ENCODE measurements at places on chromosomes 7 and 10. TPM values are rescaled to one million over a fixed set of nuclear protein-coding genes. Genes with fewer than 3 reads are reported as not detected.
A peak's percentile ranks its signal among the peaks of the same experiment; 100 is the strongest.

DNA sequence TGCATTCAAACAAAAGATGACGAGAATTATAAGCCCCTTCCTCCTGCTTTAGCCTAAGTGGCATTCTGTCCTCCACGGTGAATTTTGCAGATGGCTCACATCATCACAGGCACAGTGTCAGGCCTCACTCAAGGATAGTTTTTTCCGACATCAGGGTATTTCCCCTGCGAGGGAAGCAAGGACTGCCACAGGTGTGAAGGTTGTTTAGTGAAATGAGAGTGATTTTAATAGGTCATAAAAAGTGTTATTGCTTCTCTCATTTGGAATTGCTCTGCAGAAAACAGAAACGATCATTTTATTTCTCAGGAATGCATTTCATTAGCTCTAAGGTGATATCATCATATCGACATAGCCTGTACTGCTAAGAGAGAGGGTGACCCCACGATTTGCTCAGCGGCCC is 128.7 kb upstream of the LANCL2 start:
- no peak for DNase-seq

DNA sequence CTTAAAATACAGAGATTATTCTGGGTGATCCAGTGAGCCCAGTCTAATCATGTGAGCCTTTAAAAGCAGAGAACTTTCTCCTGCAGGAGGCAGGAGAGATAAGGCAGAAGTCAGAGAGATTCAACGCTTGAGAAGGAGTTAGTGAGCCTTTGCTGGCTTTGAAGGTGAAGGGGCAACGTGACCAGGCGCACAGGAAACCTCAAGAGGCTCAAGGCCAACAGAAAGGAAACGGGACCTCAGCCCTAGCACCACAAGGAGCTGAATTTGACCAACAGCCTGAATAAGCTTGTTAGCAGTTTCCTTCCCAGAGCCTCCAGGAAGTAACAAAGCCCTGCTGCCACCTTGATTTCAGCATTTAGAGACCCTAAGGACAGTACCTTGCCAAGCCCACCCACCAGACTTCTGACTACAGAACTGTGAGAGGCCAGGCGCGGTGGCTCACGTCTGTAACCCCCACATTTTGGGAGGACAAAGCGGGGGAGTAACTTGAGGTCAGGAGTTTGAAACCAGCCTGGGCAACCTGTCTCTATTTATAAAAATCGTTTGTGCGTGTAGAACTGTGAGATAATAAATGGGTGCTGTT is 87.3 kb upstream of the KAT6B start:
- DNase-seq = no peak

GRCh38 chr10:48838834-48839233 is 100.8 kb downstream of the LRRC18 start:
- DNase-seq = peak; percentile 2

DNA sequence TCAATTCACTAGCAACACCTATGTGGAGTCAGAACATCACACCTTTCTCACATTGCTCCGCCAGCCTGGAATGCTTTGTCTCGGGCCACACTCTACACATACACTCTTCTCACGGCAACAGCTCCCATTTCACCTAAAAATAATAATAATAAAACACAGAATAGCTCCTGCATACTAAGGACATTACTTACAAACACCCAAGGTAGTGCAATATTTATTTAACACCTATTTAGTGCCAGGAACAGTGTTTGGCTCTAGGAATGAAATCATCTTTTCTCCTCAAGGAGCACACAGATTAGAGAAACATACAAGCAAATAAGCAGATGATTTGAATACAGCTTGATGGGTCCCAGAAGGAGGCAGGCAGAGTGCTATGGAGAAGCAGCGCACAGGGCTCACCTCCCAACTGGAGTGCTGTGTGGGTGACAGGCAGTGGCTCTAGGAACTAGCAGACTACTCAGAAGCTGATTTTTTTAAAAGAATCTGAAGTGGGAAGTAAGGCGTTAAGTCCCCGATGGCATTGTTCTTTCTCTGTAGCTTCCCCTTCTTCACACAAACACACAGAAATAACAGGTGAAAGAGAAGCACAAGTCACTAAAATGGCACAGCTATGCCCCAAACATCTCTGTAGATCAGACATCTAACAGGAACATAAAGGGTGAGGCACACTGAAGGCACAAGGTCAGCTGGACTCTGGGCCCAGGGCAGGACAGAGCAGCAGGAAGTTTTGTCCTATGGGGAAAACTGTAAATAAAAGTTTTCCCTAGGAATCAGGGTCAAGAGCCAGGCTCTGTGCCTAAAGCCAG is 16.7 kb downstream of the USP6NL start:
- no peak for DNase-seq

DNA sequence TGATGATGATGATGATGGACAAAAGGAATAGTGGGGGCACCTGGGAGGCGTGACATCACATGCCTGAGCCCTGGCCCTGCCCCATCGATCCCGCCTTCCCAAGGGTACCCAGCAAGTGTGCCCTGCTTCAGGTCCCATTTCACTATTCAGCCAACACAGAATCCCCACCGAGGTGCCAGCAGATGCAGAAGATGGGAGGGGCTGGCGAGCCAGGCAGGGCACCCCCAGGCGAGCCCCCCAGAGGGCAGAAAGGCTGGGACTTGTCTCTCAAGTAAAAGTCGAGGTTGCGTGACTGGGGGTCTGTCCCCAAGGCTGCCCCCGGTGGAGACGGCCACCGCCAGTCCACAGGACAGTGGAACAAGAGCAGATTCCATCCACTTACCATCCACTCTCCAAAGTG is 57.5 kb downstream of the INSIG1 start:
- DNase-seq = no peak

DNA sequence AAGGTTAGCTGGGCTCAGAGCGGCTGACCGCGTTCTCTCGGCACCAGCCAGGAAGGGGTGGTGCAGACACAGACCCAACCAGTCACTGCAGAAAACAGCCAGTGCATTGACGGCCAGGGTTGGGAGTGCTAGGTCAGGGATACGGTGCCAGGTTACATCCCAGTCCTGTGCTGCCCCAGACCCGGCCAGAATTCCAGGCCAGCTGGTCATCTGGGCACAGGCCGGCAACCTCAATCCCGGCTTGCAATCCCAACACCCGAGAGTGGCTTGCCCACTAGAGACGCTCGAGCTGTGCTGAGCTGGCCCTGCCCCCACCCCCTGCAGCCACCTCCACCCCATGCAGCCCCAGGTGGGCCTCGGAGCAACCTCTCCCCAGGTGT is 3.8 kb downstream of the PRAP1 start:
- DNase-seq = no peak

- no peak for DNase-seq
Observed at GRCh38 chr7:116988363-116988989, 35.2 kb downstream of the ST7 start.

DNA sequence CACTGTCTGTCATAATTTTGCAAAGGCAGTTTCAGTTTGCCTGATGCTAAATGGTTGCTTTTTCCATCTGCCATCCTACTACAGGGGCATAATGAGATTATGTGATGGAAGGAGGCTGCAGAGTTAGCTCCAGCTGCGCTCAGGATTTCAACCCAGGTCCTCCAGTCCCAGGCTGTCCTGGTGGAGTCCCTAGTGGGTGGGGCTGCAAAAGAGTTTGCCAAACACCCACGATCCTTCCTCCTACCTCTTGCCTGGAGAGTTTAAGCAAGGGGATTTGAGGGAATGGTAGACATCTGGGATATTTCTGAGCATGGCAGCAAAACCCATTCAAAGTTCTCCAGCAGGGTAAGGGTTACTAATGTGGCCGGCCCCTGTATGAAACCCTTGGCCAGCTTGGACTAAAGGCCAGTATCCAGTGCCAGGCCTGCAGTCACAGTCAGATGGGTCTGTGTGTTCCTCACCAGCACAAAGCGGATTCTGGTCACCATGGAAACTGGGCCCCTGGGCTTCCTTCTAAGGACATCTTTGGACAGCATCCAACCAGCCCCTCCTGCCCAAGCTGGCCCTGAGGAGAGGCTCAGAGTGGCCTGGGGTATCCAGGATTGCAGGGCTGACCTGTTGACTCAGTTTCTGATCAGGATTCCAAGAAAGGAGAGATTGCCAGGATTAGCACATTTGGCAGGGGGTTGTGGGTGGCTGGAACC is 42.7 kb upstream of the CHST3 start:
- DNase-seq = no peak

- DNase-seq = no peak
Observed at GRCh38 chr10:75165684-75166622, 44.6 kb upstream of the VDAC2 start.

DNA sequence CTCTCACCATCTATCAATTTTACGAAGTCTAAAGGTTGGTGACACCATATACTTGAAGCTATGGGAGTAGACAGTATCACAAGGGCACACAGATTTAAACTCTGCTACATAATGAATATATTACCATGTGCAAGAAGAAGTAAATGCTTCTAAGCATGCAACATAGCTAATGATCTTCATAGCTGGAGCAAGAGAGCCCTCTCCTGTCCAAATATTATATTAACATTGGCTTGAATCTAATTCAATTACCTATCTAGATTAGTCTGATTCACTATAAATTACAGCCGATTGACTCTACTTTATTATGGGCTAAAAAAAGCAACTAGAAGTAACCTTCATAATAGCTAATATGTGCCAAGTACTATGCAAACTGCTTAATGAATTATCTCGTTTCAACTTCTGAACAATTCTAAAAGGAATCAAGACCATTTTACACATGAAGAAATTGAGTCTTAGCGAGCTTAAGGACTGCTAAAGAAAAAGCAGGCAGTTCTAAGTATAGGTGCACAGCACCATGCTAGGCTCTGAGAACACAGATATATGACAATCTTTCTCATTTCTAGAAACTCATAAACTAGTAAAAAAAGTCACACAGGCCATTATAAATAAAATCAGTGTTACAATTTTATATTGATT is 21.9 kb downstream of the FRA10AC1 start:
- DNase-seq = no peak

GRCh38 chr10:71856619-71857018 is 5.6 kb upstream of the PSAP start:
- DNase-seq = no peak

GRCh38 chr10:127973791-127974311 is 66.9 kb downstream of the PTPRE start:
- no peak for DNase-seq

DNA sequence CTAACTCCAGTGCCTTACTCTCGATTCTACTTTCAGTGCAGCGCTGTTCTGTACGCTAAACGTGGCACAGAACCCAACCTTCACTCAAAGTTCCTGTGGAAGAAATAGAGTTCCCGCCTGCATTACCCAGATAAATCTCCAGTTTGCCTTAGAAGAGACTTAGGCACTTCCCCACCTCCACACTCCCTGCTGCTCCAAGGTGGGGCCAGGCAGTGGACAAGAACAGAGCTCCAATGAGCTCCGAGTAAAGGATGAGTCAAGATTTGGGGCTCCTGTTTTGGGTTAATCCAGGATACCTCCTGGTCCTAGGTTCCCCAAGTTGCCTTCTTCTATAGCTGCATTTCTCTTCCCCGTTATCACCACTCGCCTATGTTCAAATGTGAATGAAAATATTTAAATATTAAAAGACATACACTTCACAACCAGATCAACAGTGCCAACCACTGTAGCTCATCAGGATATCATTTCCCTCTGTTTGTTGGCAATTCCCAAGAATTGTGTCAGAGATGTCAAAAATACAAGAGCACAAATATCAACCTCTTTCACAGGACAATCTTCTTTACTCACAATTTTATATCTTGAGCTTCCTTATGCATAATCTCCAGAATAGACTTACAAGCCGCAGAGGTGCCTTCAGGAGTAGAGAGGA is 48.0 kb downstream of the MALSU1 start:
- no peak for DNase-seq

- DNase-seq = no peak
Observed at GRCh38 chr7:28151965-28152364, 28.6 kb downstream of the JAZF1 start.

GRCh38 chr7:19677180-19677579 is 31.7 kb downstream of the POLR1F start:
- no peak for DNase-seq

- no peak for DNase-seq
Observed at GRCh38 chr7:87144173-87144657, 8.0 kb upstream of the DMTF1 start.

DNA sequence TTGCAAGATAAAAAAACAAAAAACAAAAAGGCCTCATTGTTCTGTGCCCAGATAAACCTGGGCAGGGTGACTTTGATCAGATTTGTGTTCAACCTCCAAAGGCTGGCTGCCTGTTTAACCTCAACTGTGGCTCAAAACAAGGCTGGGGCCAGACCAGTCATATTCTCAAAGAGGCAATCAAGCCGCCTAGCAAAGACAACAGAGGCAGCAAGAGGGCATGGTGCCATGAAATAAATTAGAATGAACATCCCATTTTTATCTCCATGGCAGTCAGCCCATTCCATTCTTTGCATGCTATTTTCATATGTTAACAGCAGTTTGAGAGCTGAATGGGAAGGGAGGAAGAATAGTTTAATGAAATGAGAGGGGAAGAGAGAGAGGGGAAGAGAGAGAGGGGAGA is 1150.3 kb downstream of the TYW1 start:
- no peak for DNase-seq

DNA sequence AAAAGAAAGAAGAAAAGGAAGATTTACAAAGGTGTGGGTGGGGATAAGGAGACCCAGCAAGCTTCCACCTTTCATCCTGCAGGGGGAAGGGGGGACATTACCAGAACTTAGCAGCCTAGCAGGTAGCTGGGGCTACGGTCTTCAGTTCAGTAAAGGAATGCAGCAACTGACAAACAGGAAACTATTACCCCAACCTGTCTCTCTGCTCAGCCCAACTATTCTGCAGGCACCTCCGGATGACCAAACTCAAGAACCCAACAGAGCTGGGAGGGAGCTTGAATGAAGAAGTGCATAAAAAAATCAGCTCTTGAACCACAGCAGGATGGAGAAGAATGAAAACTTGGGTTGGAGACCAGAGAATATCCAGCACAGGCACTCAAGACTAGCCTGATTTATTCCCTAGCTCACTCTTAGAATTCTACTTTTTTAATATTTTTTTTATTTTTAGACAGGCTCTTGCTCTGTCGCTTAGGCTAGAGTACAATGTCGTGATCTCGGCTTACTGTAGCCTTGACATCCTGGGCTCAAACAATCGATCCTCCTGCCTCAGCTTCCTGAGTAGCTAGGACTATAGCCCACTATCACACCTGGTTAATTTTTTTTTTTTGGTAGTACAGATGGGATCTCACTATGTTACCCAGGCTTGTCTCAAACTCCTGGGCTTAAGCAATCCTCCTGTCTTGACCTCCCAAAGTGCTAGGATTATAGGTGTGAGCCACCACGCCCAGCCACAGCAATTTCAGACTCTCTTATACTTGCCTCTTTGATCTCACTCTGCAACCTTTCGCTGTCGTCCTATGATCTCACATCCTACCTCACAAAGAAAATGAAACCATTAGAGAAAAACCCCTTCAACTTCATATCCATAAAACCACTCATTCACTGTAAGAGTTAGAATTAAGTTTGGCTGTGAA is 18.5 kb upstream of the C10orf67 start:
- no peak for DNase-seq

Gene TCF7L2
- 47.8 TPM for polyA plus RNA-seq

Gene ASAH2
- polyA plus RNA-seq = 2.9 TPM

Gene SUGCT
- 2.2 TPM for polyA plus RNA-seq

Gene GPR15LG
- polyA plus RNA-seq = not detected

Gene VSTM4
- polyA plus RNA-seq = 28.6 TPM

Gene NPFFR1
- polyA plus RNA-seq = 0.12 TPM

Gene IDI2
- not detected for polyA plus RNA-seq

Gene SYT15B
- polyA plus RNA-seq = 2.7 TPM

Gene ARHGEF35
- polyA plus RNA-seq = 5.5 TPM

Gene H2BK1
- not detected for polyA plus RNA-seq

Gene FAM131B
- 3.0 TPM for polyA plus RNA-seq
